ENCODE measurements at places on chromosomes 12 and 14. TPM values are rescaled to one million over a fixed set of nuclear protein-coding genes. Genes with fewer than 3 reads are reported as not detected.

The ALDH1L2 gene
- polyA plus RNA-seq: 1.2 TPM

The RSRC2 gene
- 262 TPM for polyA plus RNA-seq

The KLHL33 gene
- 0.60 TPM for polyA plus RNA-seq

The STAB2 gene
- 1.9 TPM for polyA plus RNA-seq

- DNase-seq: no peak
Measured at GRCh38 chr12:65279369-65280112, 1.1 kb downstream of the MSRB3 start.

DNA sequence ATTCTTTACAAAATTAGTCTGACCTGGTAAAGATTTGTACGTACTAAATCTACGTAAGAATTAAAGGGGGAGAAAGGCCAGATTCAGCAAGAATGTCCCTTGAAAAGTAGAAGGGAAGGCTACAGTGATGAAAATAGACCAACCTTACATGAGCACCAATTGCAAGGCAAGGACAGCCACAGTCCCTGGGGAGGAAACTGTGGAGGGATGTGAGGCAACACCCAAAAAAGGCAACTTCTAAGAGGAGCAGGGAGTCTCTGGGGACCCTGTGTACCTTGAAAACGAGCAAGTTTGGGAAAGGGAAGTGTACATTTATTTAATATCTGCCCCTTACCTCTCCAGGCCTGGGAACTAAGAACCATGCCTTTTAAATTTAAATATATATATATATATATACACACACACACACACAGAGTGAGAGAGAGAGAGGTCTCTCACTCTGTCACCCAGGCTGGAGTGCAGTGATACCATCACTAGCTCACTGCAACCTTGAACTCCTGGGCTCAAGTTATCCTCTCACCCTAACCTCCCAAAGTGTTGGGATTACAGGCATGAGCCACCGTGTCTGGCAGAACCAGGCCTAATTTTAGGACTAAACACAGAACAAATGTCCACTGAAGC lies 56.4 kb downstream of the TMCC3 start:
- DNase-seq: no peak

- no peak for DNase-seq
Measured at GRCh38 chr12:11593013-11593412, 56.5 kb upstream of the ETV6 start.

DNA sequence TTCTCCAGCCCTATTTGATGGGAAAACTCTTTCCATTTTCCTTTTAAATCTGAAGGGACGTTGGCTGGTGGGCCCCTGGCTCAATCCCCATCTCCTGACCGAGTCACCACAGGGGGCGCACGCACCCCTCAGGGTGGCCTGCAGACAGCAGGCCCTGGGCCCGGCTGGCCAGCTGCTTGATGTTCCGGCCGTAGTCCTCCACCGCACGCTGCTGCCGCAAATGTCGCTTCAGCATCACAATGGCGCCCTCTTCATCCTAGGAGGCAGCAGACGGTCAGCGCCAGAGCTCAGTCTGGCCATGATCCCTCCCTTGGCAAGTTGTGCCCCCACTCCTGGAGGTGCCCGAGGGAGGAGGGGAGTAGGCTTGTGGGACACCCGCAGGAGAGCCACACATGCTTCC lies 70.0 kb downstream of the PLEKHG3 start:
- DNase-seq: no peak

DNA sequence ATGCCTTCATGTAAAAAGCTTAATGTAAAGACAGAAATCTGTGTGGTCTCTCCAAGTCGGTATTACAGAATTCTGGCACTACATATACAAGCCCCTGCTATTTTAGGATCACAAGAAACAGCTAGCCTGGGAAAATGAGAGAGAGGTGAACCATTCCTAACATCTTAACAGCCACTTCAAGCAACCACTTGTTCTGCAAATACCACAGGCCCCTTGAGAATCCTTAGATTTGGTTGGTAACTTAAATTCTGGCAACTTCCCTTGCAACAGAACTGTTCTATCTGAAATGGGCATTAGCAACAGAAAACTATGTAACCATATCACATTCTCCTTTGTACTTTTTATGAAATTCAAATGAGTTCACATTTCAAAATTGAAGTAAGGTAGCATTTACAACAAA lies 68.5 kb downstream of the SPPL3 start:
- no peak for DNase-seq

GRCh38 chr12:118690506-118690905 lies 290.8 kb upstream of the SRRM4 start:
- no peak for DNase-seq

GRCh38 chr12:43638806-43639205 lies 86.8 kb upstream of the ADAMTS20 start:
- DNase-seq: no peak

DNA sequence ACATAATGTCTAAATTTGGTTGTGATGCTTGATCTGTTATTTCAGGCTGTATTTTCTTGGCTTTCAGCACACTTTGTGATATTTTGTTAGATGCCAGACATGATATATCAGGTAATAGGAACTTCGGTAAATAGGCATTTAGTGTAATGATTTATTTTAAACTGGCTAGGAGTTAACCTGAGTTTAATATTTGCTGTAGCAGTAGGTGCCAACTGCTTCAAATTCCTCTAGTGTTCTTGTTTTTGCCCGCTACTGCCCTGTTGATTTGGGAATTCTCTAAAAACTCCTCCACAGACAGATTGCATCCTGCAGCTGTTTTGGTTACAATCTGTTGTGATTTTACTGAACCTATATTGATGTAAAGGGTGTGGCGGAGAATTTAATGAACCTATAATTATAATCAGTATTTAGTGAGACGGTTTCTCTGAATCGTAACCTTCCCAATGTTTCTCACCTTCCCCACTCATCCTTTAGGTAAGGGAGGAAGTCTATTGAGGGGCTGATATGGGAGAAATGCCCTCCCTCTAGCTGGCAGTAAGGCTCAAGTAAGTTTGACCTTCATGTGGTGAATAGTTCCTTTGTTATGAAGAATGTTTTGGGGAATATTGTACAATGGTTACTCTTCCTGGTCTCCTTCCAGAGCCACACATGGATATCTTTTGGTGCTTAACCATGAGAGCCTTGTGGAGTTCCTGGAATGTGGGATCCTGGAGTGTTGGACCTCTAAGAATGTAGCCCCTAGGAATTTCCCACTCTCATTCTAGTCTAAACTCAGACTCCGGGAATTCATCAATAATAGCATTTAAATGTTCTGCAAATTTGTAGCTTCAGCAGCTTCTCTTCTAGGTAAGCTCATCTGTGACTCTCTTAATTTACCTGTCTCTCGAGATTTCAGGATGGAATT lies 634.1 kb downstream of the FSCB start:
- no peak for DNase-seq
